GM04503 (cell line): ENCODE measurements at places on chromosomes 2 and 18.

DNA sequence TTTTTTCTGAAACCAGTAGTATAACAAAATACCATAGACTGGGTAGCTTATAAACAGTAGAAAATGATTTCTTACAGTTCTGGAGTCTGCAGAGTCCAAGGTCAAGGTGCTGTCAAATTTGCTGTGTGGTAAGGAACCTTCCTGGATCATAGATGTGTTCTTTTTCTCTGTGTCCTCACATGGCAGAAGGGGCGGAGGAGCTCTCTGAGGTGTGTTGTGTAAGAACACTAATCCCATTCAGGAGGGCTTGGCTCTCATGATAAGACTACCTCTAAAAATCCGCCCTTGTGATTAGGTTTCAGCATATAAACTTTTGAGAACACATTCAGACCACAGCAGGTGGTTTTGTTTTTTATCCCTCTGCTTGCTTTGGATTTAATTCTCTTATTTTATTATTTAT is 25.7 kb downstream of the ANKRD62 start:
- no peak for DNase-seq

- no peak for DNase-seq
These were observed 38.7 kb downstream of the MSTN start for GRCh38 chr2:190023860-190024259.

DNA sequence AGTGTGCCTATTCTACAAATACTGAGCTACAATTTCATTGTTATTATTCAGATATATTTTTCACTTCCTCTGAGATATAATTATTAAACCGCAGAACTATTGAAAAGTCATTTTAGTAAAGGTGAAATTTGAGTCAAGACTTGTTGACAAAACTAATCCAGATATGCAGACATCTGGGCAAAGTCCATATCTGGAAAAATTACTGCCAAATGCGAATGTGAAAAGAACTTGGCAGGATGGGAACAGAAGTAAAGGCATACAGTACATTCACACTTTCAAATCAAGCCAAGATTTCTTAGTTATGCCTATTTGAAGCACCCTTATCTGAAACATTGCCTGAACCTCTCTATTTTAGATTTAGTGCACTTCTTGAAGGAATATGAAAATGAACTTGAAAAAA is 923.6 kb downstream of the CCDC85A start:
- DNase-seq = no peak

DNA sequence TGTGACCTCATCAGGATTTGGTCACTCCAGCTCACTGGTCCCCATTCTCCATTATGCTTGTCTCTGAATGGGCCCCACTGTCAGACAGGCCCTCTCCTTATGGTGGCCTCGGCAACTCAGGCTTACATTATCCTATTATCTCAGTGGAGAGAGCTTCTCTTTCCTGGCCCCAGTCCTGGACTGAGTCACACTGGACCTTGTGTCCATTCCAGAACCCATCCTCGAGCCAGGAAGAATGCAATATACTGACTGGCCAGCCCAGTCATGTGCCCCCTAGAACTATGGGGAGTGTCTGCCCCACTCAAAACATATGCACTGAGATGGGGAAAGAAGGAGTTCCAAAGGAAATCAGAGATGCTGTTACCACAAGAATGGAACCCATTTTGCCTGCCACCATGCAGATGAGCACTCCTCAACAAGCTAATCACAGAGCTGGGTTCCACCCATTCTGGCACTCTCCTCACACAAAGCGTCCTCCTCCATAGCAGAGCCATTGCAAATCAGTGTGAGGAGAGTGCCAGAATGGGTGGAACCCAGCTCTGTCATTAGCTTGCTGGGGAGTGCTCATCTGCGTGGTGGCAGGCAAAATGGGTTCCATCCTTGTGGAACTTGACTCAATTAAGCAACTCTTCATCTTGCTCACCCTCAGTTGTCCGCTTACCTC is 71.9 kb downstream of the CHRNA1 start:
- DNase-seq = peak; percentile 62

GRCh38 chr2:168639441-168639898 is 163.0 kb upstream of the NOSTRIN start:
- no peak for DNase-seq

DNA sequence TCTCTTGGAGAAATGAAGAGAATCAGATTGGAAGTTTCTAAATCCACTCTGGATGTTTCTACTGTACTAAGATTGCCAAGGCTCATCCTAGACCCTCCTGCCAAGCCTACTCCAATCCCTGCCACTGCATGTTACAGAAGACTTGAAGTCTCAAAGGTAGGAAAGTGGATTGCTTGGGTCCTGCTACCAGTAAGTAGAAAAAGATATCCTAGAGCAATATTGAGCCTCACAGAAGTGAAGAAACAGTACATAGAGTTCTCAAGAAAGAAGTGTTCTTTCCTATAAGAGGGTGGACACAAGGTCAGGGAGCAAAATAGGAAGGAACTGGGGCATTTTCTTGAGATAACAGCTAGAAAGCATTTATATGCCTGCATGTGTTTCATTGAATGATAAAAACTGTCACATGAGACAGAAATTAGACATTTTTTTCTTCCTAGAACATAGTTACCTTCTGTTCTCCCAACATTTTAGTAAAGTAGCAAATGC is 232.9 kb downstream of the RBM43 start:
- no peak for DNase-seq

DNA sequence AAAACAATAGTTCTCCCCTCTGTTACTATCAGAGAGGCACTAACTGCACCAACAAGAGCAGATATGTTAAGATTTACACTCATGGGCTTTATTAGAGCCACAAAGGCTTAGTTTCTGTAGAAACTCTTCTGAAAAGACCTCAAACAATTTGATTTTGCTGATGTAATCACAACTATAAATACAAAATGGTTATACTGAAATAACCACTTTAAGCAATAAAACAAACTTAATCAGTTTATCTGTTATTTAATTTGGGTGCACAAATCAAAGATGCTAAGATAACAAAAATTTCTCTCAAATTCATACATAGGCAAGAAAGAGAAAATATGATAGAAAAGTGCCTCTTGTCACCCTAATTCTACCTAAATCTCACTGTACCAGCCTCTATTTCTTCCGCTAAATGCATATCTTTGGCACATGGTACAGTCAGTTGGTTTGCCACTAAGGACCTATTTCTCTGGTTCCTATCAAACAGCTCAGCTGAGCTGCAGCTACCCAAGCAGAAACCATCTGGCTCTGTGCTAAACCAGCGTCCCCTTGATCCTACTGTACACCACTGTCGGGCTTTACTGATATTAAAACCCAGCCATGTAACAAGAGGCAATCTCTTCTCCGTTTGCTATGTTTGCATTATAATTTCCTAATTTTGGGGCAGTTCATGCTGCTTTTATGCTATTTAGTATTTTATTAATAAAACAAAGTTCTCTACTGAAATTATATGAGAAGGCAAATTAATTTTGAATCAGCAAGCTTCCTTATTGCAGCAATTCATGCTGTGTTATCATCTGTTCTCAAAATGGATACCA is 60.1 kb downstream of the CWC22 start:
- no peak for DNase-seq

DNA sequence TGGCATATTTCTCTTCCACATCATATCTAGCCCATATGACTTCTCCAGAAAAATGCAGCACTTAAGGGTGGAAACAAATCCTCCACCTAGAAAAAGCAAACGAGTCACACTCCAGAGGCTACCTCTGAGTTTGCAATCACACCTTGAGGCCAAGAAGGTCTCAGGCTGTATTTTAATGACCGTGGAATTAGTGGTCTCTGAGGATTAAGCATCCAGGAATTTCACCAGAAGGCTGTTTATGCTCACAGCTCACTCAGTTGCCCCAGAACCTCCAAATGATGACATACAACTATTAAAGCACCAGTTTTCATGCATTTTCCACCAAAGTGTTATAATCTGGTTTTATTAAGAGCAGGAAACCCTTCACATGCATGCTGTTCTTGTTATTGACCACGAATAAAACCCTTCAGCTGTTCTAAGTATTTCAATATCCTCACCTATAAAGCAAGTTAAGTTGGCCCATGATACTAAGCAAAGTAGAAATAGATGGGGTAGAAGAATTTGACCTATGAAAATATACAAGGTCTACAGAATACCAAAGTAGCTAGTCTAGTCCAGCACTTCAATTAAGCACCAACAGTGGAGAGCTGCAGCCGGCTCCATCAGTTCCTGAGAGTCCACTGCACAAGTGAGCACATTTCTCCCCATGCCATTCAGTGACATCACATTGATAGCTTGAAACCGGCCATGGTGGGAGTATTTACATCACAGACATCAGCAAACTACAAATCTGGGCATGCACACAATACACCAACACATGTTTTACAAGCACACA is 39.5 kb upstream of the SLC14A1 start:
- DNase-seq = peak; percentile 31

DNA sequence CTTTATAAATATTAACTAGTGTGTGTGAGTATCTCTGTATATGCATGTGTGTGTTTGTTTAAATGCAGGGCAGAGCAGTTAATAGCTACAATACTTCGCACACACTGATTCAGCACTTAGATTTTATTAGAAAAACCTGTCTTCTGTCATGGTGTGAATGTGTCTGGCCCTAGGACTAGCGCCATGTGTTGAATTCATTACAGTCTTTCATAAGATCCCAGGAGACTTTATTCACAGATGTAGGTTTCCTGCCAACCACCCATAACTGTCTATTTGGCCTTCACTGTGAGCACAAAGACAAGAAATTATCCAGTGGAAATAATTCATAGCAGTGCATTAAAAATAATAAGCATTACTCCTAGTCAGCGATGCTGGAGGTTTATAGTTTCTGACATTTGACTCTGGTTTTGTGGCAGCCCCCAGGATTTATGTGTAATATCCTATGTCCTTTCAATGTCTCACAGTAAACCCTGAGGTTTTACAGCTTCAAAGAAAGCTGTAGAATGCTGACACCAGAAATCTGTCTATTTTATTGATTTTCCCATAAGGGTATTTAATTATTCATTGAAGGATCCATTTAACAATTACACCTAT is 93.9 kb downstream of the ZNF804A start:
- DNase-seq = no peak

DNA sequence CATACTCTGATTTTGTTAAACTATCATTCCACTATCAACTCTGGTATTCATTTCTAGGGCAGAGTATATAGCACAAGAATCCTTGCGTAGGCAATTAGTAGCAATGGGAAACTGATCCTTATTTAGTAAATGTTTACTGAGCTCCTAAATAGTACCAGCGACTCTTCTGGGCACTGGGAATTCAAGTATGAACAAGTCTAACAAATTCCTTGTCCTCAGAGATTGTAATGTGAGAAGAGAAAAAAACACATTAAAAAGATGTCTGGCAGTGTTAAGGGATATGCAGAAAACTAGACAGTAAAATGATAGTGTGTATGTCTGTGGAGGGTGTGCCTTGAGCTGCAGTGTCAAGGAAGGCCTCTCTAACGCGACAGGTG is 721 bp downstream of the METTL5 start:
- DNase-seq = no peak

DNA sequence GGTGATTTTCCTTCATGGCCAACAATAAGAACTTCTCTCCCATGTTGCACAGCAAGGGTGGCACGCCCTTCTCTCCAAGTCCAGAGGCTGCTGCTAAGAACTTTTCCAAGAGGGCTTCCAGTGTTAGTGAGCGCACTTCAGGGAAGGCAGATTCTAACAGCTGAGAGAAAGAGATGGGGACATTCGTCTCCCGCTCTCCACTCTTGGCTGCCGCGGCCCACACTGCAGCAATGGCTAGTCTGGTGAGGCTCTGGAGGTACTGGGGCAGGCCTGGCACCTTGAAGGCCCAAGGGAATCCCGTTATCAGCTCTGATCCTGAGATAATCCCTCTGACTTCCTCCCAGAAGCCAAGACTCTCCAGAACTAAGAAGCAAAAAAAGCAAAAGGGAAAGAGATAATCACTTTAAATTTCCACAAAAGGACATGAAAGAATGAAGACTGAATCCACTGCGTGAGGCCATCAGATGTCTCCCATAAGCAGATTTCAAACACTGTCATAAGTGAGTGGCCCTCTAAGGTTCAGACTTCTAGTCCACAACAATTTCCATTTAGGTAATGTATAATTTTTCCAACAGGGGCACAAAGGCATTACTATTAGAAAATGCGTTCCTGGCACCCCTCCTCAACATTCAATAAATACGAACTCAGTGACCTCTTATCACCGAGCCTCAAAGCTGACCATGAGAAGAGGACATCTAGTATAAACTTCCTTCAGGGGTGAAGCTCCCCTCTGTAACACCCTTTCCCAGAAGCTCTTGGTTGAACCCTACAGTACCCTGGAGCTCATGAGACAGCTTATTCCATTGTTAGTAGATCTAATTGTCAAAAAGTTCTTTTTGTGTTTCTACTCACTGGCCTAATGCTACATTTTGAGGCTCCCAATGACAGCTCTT is 66.7 kb upstream of the ZFP36L2 start:
- DNase-seq = no peak

- DNase-seq = no peak
These were observed 732.2 kb downstream of the NR4A2 start for GRCh38 chr2:155600296-155600695.

GRCh38 chr2:177129610-177130009 is 83.0 kb upstream of the HNRNPA3 start:
- DNase-seq = no peak

- DNase-seq = no peak
These were observed 162.7 kb downstream of the PKP4 start for GRCh38 chr2:158619496-158619895.

DNA sequence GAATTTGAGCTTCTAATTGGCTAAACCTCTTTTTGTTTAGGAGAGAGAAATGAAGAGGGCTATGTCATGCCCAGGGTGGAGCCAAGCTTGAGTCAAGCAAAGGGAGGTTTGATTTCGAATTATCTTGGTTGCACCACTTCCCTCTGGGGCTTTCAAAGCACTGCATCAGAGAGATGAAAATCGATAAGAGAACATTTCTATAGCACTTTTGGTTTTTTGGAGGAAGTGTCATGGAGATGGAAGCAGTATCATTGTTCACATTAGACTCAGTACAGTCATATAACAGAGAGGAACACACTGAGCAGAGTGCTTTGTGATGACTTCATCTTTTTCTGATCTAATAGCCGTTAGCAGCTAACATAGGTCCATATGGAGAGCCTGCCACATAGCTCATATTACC is 120.3 kb upstream of the UXS1 start:
- DNase-seq = no peak

GRCh38 chr2:28750316-28751251 is 1.0 kb upstream of the PPP1CB start:
- DNase-seq = no peak

DNA sequence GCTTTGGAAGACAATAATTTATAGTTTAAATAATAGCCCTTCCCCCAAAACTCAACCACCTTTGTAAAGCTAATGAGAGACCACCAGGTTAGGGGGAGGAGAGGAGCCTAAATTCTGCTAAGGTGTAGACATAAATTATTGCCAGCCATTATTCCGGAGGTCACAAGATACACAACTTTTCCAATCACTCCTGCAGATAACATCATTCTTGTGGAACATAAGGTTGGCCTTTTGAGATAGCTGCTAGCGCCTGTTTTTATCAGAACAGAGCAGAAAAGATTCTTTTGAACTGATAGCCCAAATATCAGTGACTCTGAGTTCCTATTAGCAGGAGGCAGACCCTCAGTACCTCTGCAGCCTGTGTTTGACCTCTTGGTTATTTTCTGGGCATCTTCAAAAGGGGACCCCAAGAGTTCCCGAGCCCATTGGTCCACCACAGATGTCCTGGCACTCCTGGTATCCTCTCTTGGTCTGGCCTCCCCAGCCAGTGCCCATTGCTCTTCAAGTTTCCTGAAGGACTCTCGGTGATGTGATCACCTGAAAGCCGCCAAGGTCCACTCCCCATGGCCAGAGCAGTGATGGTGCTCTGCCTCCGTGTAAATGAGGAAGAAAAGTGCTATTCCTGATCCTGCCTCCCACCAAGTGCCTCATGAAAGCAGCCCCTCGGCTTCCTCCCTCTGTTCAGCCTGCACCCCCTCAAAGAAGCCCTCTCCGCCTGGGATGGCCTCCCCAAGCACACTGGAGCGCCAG is 38.5 kb upstream of the LAPTM4A start:
- DNase-seq = no peak

GRCh38 chr2:241035818-241036396 is 37.5 kb downstream of the SNED1 start:
- DNase-seq = no peak
